Common myeloid progenitor, CD34-positive (primary cell): ENCODE measurements at places on chromosomes 2 and 18.

- DNase-seq, result no peak
Observed at GRCh38 chr2:127663566-127664064, 11.7 kb downstream of the LIMS2 start.

DNA sequence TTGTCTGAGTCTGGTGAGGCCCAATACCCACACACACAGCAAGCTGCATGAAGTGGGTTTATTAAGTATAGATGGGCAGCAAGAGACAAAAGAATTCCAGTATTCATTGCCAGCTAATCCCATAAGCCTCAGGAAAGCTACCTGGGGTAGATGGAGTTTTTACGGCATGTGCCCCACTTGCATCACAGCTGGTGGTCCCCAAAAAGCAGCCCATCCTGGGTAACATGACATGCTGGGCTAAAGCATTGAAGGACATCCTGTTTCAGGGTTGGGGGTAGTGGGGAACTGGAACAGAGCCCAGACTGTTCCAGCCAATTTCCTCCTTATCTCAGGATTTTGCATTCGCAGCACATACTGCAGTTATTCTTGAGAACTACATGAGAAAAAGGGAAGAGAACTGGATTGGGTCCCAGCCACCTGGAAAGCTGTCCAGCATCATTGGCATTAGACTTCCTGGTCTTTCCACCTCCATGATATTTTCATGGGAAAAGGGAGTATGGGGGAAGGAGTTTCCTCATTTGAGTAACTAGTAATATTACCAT is 240.1 kb upstream of the MMADHC start:
- no peak for DNase-seq

DNA sequence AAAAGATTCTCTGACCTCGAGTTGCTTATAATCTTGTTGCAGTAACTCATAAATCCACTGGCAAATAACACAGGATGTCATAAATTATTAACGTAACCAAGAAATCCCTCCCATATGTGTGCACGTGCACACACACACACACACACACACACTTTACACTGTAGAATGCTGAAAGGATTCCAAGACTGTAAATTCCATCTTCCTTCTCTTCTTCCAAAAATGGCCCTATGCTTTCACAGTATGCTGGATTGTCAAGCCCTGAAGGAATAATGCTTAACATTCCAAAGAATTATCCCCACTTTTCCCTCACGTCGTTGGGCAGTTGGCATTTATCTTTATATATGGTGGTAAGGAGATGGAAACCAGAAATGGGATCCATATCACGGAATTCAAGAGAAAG is 117.5 kb upstream of the CRIM1 start:
- no peak for DNase-seq

DNA sequence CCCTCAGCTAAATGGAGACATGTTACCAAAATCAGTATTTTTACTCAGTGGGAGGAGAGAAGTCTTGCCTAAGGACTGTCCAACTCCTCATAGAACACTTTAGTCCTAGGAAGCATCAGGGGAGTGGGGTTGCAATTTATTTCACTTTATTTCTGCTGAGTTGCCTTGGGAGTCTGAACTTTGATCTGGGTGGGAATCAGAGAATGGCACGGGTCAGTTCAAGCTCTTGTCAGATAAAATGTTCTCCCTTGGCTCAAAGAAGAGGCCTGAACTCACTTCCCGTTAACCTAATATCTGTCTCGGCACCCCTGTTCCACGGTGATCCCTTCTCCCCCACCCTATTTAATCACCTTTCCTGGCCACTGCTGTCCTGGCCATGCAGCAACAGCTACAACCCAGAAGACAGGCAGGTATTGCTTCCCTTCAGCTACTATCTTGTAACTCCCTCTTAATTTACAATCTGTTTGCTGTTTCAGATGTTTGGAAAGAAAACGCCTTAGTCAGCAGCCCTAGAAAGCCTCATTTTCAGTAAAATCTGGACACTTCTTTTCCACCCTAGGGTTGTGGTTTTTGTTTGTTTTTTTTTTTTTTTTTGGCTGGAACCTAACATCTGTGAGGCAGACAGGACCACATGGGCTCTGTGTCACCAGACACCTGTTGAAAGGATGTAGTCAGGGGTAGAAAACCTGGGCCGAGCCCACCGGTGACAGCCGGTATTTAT is 52.5 kb downstream of the SERTAD2 start:
- no peak for DNase-seq

DNA sequence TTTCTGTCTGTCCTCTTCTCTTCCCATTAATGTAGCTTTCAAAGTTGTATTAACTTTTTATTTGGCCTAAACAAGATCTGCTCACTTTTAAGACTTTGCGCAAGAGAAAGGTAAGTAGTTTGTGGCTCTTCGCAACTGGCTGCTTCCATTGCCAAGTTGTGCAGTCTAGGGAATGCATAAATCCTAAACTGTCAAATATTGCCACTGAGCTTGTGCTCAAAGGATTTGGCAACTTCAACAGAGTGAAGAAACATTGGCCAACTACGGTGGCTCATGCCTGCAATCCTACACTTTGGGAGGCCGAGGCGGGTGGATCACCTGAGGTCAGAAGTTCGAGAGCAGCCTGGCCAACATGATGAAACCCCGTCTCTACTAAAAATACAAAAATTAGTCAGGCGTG is 826.4 kb downstream of the EPHA4 start:
- DNase-seq, result no peak

- DNase-seq, result no peak
Observed at GRCh38 chr2:51619961-51620360, 588.0 kb upstream of the NRXN1 start.

- no peak for DNase-seq
Observed at GRCh38 chr2:263022-263738, 652 bp downstream of the SH3YL1 start.

DNA sequence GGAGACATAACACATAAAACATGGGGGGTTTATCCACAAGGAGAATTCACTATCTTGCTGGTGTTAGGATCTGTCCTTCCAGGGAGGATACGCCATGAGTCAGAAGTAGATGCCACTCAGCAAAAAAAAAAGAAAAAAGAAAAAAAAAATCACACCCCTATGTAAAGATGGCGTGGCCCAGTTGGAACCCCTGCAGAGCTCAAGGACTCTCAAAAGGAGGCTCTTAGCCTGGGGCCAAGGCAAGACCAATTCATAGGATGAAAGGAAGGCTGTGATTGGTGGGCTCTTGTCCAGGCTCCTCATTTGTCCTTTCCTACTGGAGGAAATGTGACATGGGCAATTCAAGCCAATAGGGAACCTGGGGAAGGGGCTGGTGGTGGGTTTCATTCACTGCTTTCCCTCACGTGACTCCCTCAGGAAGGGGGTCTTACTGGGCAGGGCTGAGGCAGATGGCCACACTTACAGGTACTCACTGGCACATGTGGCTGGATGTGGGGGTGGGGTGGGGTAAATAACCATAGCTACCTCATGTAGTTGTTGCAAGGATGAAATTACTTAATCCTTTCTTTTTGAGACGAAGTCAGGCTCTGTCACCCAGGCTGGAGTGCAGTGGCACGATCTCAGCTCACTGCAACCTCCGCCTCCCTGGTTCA is 38.7 kb upstream of the HAAO start:
- no peak for DNase-seq
